ENCODE measurements at places on chromosomes 5 and 9.

DNA sequence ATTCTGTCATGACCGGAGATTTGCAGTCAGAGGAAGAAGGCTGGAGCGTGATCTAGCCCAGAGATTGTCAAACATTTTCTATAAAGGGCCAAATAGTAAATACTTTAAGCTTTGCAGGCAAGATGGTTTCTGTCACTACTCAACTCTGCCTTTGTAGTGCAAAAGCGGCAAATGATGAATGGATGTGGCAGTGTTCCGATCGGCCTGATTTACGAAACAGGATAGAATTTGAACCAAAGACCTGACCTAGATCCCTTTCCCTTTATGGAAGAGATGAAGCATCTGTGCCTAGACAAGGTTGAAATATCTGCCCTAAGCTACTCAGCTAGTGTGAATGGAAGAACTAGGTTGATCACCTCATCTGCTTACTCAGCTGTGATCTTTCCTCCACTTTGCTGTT is 209.5 kb downstream of the YTHDC2 start:
- DNase-seq, result no peak

- no peak for DNase-seq
These were observed 1040.8 kb downstream of the TAF11L14 start for GRCh38 chr5:18675041-18675440.

- DNase-seq, result no peak
These were observed 630.3 kb downstream of the ISL1 start for GRCh38 chr5:52013523-52013922.

DNA sequence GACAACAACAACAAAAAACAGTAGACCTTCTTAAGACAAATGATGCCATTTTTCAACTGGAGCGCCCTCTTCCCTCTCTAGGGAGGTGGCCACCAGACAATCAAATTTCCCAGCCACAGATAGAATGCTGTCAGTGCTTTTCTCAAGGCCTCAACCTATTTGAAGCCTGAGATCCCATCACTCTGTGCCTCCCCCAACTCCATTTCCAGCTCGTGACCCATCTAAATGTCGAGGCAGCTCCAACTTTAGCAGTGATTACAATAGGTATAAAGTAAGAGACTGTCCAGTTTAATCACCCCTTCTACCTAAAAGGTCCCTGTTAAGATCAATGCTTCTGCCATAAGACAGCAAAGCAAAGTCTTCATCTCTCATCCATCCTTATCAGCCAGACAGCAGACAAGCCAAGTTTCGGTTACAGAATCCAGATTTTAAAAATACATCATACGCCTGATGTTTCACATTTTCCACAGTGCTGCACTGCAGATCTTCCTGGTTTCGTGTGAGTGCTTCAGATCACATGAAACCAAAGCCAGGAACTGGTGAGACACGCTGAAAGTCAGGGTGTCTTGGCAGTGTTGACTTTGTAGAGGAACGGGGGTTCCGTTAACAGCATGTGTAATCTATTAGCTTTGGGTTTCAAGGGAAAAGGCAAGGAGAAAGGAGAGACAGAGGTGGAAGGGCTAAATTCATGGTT is 447.8 kb downstream of the ENC1 start:
- peak; percentile 81 for DNase-seq

All from tongue (tissue), 3 donors.